ENCODE measurements at places on chromosomes 11 and 22.

DNA sequence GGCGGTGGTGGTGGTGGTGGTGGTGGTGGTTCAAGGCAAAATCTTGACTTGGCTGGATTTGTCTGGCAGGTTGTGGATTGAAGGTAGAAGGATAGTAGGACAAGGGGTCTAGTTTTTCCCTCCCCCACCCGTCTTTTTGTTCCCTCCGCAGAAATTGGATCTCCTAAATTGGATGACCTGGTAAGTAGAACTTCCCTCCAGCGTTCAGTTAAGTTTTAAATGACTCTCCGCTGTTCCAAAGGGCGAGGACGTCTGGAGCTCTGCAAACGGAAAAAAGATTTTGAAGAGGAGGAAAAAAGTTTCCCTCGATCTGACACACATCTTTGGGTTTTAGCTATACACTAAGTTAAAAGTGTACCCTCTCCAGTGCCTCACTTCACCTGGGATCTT is 422 bp upstream of the LGR4 start:
- no peak for DNase-seq

DNA sequence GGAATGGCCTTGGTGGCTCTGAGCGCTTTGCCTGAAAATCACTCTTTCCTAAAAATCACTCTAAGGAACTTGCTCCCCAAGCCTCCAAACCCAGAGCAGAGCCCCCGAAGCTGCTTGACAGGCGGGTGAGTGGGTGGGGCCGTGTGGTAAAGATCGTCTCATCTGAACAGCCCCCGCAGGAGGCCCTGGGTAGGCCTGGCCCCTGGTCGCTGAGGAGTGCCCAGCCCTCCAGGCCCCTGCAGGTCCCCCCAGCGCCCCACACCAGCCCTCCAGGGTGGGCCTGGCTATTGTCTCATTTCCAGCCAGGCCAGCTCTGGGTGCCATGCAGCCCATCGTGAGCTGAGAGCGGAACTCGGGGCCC is 17.2 kb upstream of the PIM3 start:
- DNase-seq: no peak

DNA sequence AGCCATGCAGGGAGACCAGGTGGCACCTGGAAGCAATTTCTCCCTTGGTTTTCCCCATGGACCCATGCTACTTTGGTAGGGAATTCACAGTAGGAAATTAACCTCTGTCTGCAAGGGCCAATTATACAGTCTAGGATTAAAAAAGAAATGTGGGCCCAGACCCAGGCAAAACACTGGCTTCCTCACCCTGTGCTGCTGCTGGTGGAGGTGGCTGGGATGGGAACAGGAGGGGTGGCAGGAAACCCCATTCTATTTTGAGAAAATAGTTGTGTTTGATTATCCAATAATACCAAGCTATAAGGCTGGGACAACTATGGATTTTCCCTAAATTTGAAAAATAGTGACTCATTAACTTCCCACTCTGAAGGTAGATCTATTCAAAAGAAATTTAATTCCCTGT is 417.0 kb upstream of the NARS2 start:
- DNase-seq: no peak

DNA sequence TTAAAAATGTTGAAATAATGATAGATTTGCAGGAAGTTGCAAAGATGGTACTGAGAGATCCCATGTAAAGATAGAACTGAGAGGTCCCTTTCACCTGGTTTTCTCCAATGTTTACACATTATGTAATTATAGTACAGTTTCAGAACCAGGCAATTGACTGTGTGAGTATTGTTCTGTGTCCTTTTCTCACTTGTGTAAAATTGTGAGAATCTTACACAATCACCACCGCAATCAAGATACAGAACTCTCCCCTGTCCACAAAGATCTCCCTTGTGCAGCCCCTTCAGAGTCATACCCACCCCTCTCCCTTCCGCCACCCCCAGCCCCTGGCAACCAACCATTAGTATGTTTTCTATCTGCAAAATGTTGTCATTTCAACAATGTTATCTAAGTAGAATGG is 119.8 kb upstream of the NAV2 start:
- no peak for DNase-seq
